ENCODE measurements at places on chromosomes 5 and 9.

- no peak for DNase-seq
Measured at GRCh38 chr9:115395511-115396021, 277.6 kb upstream of the TNC start.

- DNase-seq, result no peak
Measured at GRCh38 chr5:99646011-99646647, 717.3 kb upstream of the CHD1 start.

- no peak for DNase-seq
Measured at GRCh38 chr9:86082870-86083269, 16.5 kb downstream of the GOLM1 start.

DNA sequence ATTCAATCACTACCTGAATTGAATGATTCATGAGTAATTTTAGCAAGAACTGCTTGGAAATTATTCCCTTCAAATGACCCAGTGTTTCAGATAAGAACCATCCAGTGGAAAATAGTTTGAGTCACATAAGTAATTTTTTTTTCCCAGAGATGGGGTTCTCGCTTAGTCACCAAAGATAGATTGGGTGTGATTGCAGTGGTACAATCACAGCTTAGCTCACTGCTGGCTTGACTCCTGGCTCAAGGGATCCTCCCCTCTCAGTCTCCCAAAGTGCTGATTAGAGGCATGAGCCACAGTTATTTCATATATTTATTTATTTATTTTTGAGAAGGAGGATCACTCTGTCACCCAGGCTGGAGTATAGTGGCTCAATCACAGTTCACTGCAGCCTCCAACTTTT is 574.5 kb upstream of the ARRDC3 start:
- DNase-seq, result no peak

DNA sequence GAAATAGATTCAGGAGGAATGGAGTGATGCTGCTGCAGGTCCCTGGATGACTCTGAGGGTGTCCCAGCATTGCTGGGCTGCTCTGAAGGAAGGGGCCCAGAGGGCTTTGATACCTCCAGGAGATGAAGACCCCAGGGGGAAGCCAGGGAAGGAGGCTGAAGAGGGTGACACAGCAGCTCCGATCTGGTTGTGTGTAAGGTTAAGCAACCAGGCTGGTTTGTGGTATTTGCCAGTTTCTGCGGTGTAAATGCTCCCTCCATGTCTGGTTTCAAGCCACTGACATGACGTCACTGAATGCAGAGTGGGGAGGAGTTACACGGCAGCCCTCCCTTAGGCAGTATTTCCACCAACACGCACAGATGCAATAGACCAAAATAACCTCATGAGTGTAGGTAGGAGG is 40.0 kb upstream of the ORM1 start:
- no peak for DNase-seq

- DNase-seq, result no peak
Measured at GRCh38 chr5:158881091-158881880, 218.4 kb downstream of the EBF1 start.

DNA sequence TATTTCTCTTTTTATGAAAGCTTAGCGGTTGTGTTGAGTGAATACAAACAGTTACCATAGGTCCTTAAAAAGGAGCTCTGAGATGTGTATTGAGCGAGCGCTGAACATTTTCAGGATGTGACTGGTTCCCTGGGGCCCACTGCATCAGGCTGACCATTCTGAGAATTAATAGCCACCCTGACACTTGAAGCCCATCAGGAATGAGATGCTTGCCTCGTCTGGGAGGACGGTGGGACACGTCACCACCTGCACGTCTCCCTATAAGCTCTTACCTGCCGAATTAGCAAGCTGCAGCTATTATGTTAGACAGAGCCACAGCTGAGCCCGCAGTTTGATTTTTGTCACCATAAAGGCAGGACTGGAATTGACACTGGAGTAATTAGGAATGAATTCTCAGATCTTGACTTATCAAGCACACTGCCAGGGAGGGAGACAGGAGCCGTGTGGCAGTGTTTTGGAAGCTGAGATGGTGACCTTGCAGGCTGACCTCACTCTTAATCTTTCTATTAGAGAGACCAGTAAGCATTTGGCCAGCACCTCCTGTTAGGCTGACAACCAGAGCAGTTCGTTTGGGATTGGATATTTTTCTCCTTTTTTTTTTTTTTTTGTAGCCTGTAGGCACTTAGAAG is 373.1 kb upstream of the WWC1 start:
- DNase-seq, result no peak

GRCh38 chr5:163190784-163191183 is 246.6 kb upstream of the CCNG1 start:
- no peak for DNase-seq

DNA sequence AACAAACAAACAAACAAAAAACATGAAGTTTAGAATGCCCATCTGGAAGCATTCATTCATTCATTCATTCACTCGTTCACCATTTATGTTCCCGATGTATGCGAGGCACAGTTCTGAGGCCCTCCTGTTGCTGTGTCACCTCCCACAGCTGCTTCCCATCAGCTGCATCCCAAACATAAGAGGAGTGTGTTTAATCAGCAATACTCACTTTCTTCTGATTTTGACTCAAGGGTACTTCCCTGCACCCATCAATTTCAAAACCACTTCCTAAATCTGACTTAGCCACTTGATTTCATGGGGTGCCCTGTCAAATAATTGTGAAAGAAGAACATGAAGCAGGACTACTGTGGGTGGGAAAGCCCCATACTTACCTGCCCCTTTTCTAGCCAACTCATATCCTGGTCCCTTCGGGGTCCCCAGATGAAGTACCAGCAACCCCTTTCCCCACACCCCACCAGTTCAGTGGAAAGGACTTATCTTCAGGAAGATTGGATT is 128.0 kb upstream of the IL12B start:
- DNase-seq, result no peak

DNA sequence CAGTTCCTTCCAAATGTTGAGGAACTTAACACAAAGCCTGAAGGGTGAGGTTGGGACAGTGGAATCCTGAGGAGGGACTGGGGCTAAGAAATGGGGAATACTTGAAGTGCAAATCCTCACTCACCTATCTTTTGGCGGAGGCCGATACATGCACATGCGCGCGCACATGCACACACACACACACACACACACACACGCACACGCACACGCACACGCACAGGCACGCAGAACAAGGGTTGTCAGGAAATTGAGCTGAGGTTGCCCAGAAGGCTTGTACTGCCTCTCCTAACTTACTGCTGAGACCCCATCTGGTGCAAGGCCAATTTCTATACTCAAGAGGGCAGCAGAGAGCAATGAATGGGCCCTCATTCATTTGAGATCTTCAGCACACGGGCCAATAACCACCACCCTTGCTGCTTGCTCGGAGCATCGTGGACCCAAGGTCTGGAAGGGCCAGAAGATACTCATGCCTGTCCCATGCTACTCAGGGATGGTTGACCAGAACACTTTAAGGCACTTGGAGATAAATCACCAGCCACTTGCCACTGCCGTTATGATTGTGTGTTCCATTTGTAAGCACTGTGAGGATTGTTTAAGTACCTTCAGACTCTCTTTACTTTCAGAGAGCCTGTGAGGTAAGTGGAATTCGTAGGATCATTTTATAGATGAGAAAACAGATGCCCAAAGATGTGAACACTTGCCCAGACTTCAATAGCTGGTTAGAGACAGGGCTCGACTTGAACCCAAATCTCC is 21.5 kb downstream of the BTF3 start:
- peak; percentile 75 for DNase-seq

DNA sequence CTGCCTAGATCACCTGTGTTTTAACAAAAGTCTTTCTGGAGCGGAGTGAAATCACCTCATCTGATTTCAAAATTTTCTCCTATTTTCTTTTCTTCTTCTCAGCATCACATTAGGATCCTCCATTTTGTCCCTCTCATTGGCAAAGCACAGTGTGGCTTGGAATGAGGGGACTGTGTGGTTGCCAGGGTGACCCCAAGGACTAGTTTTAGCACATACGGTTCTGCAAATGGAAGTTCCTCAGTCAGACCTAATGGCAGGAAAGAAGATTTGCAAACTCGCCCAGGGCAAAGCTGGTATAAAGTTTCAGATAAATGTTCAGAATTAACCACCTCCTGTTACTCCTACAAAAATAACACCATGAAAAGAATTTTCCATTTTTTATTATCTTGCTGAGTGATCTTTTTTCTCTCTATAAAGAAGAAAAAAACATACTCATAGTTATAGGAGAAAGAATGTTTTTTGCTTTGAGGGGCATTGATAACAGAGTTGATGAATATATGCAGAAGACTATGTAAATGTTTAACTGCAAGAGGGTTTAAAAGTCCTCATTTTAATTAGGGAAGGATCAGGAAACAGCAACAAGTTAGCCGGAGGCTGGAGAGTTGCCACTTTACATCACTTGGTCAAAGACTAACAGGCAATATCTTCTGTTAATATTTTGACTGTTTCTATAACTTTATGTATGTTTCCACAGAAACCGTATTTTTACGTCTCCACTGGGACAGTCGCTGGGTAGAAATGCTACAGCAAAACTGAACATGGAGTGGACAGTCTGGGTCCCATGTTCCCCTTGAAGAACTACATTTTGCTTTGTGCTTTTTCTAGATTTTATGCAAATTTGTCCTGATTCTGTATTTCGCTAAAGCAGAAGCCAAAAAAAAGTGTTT is 257.8 kb downstream of the NR2F1-AS1 start:
- no peak for DNase-seq

GRCh38 chr5:135436951-135437418 is 10.2 kb downstream of the DCANP1 start:
- DNase-seq, result no peak

DNA sequence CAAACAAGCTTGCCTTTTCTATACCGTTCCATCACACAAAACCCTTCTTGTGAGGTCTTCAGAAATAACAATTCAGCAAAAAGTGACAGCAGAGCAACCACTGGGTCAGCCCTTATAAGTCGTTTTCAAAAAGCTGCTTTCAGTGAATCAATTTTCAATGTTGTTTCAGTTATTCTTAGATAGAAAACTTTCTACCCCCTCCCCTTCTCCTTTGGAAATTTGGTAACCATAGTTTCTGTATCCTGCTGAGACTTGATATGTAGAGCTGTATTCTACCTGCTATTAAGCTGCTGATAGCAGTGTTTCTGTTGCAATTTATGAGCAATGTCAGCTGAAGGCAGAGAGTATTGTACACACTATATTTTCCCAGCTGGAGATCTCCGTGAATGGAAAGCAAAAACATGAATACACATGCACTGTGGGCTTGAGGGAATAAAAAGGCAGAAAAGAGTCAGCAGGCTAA is 75.7 kb downstream of the ZNF608 start:
- DNase-seq, result no peak

DNA sequence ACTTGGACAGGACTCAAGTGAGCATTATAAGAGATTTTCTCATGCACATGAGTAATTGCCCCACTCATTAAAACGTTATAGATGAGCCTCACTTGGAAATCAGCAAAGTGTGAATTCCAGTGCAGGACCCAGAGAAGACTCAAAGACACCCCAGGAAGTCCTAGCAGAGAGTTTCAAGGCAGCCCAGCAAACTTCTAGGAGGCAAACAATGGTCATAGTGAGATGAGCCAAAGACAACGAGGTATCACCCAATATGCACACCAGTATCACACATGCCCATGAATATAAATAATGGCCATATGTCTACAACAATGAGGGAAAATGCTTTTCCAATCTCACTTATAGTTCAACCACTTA is 245.9 kb downstream of the ACTL7B start:
- DNase-seq, result no peak

GRCh38 chr9:17824191-17824590 is 245.3 kb downstream of the SH3GL2 start:
- DNase-seq, result no peak

GRCh38 chr9:136921718-136922117 is 22.8 kb downstream of the FBXW5 start:
- no peak for DNase-seq

DNA sequence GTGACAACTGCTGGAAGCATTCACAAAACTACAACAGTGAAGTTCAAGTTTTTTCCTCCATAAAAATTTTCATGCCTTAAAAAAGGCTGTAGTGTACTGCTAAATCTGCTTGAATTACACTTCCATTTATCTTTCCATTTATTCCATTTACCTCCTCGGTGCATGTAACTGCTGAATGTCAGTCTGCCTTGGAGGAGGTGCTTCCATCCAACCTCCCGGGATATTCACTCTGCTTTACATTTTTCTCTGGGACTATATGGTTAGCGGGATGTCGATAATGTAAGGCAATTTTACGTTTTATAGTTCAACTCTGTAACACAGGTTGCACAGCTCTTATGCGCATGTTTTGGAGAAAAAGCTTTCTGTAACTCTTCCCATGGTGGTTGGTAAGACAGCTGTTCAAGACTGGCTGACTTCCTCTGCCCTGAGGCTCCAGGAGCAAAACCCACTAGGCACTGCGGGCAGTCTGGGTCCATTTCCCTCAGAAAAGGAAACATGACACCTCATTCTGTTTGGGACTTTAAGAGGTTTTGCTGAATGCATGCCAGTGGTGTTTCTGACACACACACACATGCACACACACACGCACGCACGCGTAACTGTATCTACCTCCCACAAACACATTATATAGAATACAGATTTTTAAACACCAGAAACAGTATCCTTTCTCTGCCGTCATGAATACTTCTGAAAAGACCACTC is 66.1 kb downstream of the SPTLC1 start:
- DNase-seq, result no peak

DNA sequence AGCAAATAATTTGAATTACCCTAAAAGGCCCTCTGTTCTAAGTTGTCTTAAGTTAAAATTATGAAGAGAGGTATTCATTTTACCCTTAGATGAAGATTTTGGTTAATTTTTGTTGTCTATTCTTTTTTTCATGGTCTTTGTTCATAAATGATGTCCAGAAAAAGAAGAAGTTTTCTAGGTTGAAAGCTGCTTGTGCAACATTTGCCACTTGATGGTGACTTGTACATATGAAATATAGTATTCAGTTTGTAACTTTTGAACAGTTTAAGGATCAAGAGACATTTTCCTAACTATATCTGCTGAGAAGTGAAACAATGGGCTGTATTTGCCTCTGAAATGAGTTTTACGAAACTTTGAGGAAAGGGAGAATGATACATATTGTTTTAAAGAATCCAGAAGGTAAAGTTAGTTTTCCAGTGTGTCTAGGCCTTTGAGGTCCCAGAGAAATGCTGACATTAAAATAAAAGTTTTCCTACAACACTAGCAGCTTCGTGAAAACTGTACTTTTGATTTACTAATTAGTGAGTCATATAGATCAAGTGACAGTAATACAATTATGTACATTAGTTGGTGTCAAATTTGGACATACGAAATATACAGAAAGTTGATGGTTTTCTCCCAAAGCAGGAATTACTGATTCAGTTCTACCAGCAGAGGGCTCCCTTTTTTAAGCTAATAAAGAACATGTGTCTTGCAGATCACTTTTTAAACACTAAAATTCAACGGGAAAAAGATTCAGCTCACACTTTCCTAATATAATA is 70.5 kb downstream of the PIK3R1 start:
- DNase-seq, result peak; percentile 68

- no peak for DNase-seq
Measured at GRCh38 chr5:96150007-96150406, 188.4 kb upstream of the ELL2 start.

GRCh38 chr5:128962211-128962610 is 3.1 kb upstream of the SLC27A6 start:
- DNase-seq, result no peak

DNA sequence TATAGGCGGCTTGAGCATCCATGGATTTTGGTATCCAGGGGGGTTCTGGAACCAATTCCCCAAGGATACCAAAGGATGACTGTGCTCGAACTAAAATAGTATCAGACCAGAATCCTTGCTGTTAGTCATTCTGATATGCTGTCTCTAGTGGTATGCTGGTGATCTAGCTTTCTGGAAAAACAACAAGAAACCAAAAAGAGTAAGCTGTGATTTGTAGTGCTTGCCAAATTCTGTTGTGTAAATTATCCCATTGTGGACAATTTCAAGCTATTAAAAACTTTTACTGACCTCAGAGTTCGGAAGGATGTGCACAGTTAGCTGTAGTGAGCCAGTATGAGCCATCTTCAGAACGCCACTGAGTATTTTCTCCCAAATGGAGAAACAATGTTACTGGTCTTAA is 99.0 kb upstream of the FBN2 start:
- no peak for DNase-seq
